ENCODE measurements at places on chromosomes 3 and 15.

DNA sequence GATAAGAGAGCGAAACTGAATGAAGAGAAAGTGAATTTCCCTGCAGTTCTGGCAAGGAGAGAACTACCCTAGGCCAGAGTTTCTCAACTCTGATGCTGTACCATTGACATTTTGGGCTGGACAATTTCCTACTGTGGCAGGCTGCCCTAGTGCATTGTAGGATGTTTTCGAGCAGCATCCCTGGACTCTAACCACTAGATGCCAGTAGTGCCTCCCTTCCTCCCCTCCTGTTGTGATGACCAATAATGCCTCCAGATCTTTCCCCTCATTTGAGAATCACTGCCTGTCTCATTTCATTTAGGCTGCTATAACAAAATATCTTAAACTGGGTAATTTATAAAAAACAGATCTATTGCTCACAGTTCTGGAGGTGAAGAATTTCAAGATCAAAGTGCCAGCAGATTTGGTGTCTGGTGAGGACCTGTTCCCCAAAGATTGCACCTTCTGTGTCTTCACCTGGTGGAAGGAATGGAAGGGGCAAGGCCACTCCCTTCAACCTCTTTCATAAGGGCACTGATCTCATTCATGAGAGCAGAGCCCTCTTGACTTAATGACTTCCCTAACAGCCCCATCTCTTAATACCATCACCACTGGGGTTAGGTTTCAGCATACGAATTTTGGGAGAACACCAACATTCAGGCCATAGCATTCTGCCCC lies 188.9 kb upstream of the MEIS2 start:
- DNase-seq: no peak

GRCh38 chr15:70617076-70617910 lies 146.1 kb downstream of the UACA start:
- DNase-seq: no peak

DNA sequence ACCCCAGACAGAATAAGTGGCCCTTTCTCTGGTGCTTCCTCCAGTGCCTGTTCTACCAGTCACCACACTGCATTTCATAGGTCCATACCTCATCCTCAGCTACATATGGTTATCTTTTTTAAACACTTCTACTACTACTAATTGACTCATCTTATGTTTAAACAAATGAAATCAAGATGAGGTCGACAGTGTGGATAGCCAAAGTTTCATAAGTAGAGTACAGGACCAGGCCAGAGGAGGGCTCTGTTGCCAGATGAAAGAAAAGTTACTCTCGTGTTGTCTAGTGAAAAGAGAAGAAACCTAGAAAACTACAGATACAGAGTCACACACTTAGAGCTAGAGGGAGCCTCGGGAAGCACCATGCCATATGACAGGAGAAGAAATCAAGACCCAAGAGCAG lies 296.1 kb downstream of the VPS13C start:
- DNase-seq: no peak

DNA sequence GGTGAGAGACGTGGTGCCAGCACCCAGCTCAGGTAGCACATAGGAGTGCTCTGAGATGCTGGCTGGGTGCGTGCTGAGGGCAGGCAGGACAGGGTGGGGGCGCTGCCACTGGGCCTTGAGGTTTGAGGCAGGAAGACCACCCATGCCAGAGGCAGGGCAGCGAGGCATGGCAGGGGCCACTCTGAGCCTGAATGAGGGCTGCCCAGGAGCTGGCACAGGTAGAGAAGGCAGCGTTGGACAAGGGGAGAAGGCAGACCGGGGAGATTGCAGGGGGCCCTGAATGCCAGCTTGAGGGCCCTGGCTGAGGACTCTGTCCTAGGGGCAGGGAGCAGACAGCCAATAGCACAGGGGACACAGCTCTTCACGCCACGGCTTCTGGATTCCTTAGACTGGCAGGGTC lies 50.2 kb downstream of the ADAMTS7 start:
- no peak for DNase-seq

DNA sequence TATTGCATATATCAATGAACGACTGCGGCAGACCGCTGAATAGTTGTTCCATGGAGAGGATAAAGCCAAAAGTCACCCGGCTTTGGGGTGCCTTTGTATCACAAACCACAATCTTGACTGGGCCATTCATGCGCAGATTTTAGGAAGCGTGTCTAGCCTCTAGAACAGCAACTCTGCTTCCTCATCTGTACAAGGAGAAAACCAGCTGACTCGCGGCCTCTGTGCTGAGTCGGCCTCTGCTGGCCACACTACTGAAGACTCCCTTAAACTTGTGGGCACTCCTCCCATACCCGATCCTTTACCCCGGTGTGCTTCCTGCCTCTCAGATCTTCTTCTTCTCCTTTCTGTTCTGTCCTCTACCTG lies 872 bp downstream of the DLEC1 start:
- DNase-seq: no peak

GRCh38 chr3:17546500-17547255 lies 195.8 kb downstream of the TBC1D5 start:
- DNase-seq: no peak

DNA sequence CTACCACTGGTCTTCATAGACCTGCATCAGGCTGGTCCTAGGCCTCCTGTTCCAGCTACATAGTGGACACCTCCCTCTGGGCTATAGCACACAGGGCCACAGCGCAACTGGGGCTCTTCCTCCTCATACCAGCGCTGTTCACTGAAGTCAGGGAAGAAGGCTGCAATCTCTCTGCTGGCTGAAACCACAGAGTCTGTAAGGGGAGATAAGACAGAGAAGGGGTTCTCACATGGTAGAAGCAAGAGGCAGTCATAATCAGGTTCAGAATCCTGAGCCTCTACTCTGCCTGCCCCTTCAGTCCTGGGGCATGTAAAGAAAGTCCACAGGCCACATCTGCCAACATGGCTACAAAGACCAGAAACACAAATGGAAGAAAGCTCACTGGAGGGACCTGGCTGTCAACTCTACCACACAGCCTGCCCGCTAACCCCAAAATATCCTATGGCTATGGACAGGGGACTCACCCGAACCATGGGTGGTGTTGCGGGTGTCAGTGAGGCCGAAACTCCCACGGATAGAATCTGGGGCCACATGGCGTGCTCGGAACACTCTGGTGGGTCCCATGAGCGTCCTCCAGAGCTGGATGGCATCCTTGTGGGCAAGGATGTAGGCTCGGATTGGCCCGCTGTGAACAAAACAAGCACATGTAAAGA lies 38.7 kb downstream of the SPINK8 start:
- no peak for DNase-seq

DNA sequence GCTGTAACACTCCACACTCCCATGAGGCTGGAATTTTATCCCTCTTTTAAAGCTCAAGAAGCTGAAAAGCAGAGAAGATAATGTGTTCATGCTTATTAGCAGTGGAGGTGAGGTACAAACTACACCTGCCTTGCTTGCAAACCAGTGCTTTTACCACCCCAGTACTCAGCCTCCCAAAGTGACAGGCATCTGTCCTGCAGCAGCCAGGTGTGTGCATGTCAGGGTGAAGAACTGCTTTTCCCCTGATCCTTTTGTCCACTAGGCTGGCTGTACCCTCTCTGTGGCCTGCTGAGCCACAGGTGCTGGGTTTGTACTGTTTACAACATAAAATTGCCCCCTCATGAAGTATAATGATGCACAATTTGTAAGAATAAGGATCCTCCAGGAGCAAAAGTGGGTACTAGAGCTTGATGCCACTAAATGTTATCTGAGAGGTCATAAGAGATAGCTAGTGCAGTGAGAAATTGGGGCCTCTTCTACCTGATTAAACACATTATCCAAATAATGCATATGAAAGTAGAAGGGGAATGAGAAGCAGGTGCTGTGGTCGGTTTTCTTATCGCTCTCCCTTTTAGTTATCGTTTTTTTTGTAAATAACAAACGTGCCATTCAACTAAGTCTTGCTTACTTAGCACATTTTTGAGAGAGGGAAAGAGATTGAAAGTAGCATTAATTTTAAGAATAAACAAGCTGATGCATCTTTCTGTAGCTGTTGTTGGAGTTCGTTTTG lies 39.2 kb upstream of the GADL1 start:
- peak; percentile 57 for DNase-seq

- DNase-seq: no peak
Measured at GRCh38 chr15:39419651-39420050, 161.2 kb upstream of the THBS1 start.

DNA sequence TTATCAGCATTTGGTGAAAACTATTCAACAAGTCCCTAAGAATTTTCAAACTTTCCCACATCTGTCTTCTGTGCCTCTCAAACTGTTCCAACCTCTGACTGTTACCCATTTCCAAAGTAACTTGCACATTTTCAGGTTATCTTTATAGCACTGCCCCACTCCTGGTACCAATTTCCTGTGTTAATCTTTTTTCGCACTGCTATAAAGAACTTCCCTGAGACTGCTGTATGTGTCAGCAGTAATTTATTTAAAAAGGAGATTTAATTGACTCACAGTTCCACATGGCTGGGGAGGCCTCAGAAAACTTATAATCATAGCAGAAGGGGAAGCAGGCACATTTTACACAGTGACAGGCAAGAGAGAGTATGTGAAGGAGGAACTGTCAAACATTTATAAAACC lies 310.9 kb upstream of the SLITRK3 start:
- no peak for DNase-seq

- DNase-seq: no peak
Measured at GRCh38 chr15:81905889-81906288, 139.9 kb downstream of the MEX3B start.

GRCh38 chr3:155233213-155233612 lies 60.3 kb downstream of the STRIT1 start:
- no peak for DNase-seq

GRCh38 chr3:81951636-81952035 lies 190.2 kb upstream of the GBE1 start:
- DNase-seq: no peak

GRCh38 chr3:155664925-155665695 lies 79.8 kb downstream of the PLCH1 start:
- no peak for DNase-seq

All from NCI-H1930 (cell line).